ENCODE measurements at places on chromosomes 11 and 22.

GRCh38 chr22:19105867-19106802 is 16.1 kb downstream of the DGCR2 start:
- peak; percentile 12 for DNase-seq

DNA sequence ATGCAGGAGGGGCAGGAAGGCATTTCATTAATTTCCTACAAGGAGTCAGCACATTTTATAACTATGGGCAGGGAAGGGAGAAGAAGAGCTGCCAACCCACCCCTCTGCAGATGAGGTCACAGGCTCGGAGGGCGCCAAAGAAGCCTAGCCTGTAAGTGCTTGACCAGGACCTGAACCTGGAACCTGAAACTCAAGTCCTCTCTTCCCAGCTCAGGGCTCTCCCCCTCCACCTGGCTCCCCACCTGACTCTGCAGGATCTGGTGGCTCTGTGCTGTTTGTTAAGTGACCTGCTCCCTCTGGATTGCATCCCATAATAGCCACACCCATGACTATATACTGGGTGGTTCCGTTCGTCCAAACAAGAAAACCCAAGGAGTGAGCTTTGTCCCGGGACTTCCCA is 27.3 kb downstream of the SCGB1A1 start:
- no peak for DNase-seq

DNA sequence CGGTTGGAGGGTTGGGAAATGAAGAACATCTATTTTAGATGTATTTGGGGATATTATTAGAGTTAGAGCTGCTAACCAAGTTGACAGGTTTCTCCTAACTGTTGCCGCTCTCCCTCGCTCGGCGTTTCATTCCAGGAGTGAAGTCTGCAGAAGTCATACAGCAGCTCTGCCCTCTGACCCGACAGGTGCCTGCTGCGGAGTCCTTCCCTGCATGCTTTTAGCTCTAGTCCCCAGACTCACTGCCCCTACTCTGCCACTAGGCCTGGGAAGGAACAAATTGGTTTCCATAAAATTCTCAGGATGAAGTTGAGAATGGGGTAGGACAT is 124.9 kb downstream of the DBX1 start:
- DNase-seq: no peak

- DNase-seq: no peak
These were observed 6.2 kb downstream of the LRRC74B start for GRCh38 chr22:21051831-21052400.

DNA sequence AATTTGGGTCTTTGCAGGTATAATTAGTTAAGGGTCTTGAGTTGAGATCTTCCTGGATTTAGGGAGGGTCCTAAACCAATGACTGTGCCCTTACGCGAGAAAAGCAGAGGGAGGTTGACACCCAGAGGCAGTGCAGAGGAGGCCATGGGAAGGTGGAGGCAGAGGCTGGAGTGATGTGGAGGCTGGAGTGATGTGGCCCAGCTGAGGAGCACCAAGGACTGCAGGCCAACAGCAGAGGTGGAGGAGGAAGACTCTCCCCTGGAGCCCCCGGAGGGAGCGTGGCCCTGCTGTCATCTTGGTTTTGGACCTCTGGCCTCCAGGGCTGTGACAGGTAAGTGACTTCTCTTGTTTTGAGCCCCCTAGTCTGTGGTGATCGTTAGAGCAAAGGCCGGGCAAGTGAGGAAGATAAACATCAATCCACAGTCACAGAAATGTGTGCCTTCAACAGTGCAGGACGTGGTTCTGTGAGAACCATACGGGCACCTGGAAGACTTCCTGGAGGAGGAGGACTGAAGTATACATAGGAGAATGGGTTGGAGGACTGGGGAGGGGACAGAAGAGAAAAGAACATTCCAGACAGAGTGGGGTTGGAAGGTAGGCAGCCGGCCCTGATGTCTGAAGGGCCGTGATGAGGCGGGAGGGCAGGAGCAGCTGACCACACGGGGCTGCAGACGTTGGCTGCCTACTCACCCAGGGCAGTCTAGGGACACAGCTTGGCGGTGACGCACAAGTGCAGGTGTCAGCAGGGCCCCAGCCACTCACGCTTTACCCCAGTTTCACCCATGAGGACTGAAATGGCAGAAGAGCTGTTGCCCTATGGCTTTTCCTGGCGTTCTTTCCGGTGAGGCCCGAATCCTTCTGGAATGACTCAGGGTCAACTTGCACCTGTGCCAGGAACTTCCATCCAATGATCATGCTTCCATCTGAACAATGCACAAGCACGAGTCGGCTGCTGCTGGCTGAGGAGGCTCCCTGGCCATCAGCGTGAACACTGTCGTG is 270.2 kb downstream of the CTTN start:
- no peak for DNase-seq

GRCh38 chr11:82842019-82842418 is 58.2 kb downstream of the PRCP start:
- no peak for DNase-seq

DNA sequence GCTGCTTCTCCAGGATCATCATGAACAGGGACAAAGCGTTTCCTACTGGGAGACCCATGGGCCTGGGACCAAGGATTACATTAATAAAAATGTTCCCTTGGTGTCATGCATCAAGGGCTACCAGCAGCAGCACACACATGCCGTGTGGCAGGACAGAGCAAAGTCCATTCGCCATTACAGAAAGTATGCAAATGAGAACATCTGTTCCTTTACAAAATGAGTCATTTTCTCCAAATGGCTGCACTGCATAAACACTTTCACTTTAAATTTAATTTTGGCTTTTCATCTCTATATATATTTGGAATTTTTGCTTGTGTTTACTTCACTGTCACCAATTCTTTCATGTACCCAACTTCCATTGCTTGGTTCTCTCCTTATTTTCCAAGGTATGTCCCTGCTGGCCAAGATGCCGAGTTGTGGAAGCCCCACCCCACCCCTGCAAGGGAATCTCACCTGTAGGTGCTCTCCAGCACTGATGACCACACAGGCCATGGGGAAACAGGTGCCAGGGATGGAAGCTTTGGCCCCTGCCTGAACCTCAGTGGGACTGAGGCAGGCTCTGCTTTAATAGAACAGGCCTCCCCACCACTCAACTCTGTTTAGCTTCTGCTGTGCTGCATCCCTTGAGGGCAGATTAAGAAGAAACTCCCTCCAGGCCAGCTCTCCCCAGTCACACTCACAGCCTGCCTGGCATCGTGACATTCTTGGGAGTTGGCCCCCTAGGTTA is 15.6 kb upstream of the GNAZ start:
- no peak for DNase-seq

DNA sequence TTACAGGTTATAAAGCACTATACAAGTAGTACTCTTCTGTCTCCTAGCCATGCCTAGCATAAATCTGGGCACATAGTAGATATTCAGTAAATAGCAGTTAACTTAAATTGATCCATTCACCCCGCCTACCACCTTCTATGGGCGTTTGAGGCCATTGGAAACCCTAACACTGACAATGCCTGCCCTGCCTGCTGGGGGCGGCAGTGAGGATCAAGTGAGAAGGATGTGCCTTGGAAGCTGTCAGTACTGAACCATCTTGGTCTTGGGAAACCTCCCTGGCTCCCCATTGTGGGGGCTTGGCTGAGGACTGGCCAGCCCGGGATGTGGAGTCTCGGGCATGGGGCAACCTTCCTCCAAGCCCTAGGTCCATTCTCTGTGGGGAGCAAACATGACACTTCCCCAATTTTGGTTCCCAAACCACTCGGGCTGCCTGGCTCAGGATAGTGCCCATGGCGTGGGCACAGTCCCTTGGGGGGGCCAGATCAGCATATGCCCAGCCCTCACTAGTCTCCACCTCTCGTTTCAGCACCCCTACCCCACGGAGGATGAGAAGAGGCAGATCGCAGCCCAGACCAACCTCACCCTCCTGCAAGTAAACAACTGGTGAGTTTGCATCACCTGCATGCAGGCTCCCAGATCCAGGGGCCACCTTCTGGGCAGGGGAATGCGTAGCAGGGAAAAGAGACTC is 67.4 kb downstream of the FEZ1 start:
- DNase-seq: no peak

- no peak for DNase-seq
These were observed 20.8 kb upstream of the LMO2 start for GRCh38 chr11:33912405-33913361.

- no peak for DNase-seq
These were observed 34.5 kb downstream of the WT1 start for GRCh38 chr11:32400670-32401369.

GRCh38 chr11:126592496-126593410 is 237.3 kb downstream of the ST3GAL4 start:
- no peak for DNase-seq

GRCh38 chr11:44256673-44257291 is 53.2 kb downstream of the ALX4 start:
- DNase-seq: no peak

- no peak for DNase-seq
These were observed 75.2 kb downstream of the DHCR7 start for GRCh38 chr11:71372693-71373657.

GRCh38 chr11:125621995-125622394 is 3.0 kb upstream of the CHEK1 start:
- DNase-seq: no peak

DNA sequence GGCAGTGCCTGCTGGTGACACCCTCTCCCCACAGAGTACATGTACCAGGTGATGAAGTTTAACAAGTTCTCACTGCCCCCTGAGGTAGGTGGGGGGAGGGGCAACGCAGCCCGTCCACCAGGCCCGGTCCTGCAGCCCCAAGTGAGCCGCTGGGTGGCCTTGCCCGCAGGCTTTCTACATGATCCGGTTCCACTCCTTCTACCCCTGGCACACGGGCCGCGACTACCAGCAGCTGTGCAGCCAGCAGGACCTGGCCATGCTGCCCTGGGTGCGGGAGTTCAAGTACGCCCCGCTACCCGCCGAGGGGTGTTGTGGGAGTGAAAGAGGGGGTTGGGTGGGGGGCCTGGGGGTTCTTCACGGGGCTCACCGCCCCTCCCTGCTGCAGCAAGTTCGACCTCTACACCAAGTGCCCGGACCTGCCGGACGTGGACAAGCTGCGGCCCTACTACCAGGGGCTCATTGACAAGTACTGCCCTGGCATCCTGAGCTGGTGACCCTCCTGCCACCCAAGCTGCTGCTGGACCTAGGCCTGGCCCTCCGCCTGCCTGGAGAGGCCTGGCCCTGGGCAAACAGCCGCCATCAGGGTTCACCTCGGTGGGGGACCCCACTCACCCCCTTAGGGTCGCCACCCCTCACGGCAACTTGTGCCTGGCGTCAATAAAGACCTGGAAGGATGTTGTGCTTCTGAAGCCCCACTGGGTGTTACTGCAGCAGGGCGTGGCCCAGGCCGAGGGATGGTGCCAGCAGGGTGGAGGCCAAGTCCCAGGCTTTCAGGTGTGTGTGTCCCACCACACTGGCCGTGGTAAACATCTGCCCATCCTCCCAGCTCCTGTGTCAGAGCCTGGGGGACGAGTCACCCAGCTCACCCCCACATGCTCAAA is 2.9 kb downstream of the MIOX start:
- DNase-seq: no peak

DNA sequence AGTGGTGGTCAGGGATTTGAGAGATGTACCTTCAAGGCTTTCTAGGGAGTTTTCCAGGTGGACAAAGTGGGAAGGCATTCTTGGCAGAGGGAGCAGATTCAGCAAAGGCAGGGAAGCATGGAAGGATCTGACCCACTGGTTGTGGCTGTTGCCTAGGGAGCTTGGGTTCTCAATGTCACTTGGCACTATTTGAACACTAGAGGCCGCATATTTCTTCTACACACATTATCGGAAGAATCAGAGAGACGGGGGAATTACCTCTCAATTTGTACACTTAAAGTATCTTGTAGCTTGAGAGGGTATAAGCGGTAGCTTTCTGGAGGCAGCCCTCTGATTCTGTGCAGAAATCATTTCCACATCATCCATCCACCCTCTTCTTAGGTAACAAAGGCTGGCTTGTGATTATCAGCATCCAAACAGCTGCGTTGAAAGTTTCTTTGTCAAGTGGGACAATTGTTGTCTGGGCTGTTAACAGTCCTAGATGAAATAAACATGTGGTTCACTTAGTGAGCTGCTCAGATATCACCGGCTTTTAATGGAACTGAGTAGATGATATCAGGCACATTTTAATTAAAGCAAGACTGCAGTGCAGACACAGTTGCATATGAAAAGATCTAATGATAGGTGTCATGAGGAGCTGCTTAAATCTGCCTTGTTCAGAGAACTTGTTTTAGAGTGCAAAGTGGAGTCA is 2.6 kb downstream of the NELL1 start:
- DNase-seq: no peak

GRCh38 chr22:50242406-50242949 is 2.3 kb downstream of the TUBGCP6 start:
- no peak for DNase-seq

- DNase-seq: peak; percentile 61
These were observed 2.2 kb downstream of the BCR start for GRCh38 chr22:23182309-23183060.

GRCh38 chr11:113567097-113567496 is 91.9 kb upstream of the DRD2 start:
- no peak for DNase-seq

DNA sequence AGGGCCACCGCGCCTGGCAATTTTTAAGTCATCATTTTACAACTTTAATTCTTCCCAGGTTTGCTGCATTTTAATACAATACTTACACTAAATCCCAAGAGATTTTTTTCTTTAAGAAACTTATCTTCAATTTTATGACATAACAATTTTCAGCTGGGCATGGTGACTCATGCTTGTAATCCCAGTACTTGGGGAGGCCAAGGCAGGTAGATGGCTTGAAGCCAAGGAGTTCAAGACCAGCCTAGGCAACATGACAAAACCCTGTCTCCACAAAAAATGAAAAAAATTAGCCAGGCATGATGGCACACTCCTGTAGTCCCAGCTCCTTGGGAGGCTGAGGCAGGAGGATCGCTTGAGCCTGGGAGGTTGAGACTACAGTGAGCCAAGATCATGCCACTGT is 38.8 kb downstream of the CLDN25 start:
- no peak for DNase-seq

- DNase-seq: no peak
These were observed 20.4 kb downstream of the TUG1 start for GRCh38 chr22:30989474-30989873.

DNA sequence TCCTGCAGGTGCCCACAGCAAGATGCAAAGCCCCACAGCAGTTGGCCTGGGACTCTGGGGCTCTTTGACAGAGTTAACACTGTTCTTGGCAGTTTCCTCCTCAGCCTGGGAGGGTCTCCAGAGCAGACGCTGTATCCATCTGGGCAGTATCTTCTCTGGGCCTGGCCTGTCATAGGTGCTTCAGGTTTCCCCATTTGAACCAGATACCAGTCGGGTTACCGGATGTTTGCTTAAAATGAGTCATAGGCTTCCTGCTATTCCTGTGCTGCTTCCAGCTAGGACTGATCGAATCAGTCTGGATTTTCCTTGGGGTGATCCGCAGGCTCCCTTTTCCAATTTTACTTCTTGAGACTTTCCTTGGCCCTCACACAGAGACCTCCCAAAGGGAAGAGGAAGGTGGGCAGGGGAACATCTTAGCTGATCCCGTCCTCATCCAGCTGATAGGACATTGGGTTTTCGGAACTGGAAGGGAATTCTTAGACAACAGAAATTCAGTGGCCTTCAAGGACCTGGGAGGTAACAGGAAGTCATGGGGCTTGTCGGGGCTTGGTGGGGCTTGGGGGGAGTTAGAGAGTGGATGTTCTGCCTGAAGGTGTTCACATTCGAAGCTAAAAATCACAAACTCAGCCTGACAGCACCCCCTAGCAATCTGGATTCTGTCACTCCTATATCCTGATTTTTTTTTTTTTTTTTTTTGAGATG is 2.4 kb upstream of the RANGAP1 start:
- DNase-seq: no peak
